Activated naive CD4-positive, alpha-beta T cell (primary cell): ENCODE measurements at places on chromosomes 6 and 20.

GRCh38 chr6:51663525-51663924 lies 423.9 kb downstream of the PKHD1 start:
- no peak for DNase-seq

GRCh38 chr6:15036690-15037245 lies 209.1 kb upstream of the JARID2 start:
- DNase-seq = no peak

GRCh38 chr6:80287607-80288006 lies 181.1 kb downstream of the BCKDHB start:
- DNase-seq = no peak

DNA sequence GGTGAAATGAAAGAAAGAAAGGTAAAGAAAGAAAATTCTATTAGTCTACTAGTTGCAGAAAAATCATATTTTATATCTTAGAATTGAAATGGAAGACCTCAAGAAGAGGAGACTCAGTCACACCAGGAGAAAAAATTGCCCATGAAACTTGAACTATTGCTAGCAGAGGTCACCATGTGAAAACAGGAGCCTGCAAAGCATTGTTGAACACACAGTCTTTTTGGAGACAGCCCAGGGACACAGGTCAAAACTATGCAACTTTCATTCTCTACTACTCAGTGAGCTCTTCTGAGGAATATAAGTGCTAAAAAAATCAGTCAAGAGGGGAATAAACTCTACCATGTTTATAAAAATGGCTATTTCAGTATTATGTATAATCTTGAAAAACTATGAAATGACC lies 89.8 kb upstream of the TENT5A start:
- no peak for DNase-seq

- DNase-seq = no peak
Measured at GRCh38 chr6:22751223-22751622, 181.9 kb downstream of the HDGFL1 start.

DNA sequence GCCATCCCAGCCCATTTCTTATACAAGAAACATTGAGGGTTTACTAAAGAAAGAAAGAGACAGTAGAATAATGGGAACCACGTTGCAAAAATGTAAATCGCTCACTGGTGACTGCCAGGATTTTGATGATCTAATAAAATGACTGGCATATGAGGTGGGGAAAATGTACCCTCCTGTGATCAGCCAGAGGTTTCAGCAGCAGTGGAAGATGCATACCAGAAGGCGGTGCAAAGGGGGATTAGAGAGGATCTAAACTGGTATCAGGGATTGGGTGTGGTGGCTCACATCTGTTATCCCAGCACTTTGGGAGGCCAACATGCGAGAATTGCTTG lies 60.8 kb upstream of the DDR1 start:
- no peak for DNase-seq

GRCh38 chr6:16183187-16183664 lies 54.3 kb downstream of the MYLIP start:
- no peak for DNase-seq

- no peak for DNase-seq
Measured at GRCh38 chr6:38846844-38847243, 131.7 kb downstream of the DNAH8 start.

GRCh38 chr6:144439016-144439415 lies 153.9 kb downstream of the UTRN start:
- no peak for DNase-seq

- no peak for DNase-seq
Measured at GRCh38 chr20:49381558-49382493, 100.6 kb downstream of the KCNB1 start.

DNA sequence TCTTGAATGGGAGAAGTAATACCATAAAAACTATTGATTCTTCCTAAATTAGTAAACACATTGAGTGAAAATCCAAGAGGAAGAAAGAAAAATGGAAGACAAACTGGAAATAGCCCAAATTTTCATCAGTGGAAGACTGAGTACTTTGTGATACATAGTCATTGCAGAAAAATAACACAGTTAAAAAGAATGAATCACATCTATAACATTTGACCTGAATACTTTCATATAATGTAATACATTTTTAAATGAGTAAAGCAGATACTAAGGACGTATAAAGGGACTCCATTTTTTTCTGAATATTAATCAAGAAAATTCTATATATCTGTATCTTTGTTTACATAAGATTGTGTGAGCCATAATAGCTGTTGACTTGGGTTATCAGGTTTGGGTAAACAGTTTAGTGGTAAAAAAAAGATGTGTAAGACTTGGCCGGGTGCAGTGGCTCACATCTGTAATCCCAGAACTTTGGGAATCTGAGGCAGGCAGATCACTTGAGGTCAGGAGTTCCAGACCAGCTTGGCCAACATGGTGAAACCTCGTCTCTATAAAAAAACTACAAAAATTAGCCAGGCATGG lies 4.3 kb upstream of the SLC17A2 start:
- DNase-seq = no peak

- no peak for DNase-seq
Measured at GRCh38 chr6:105767541-105767940, 318.6 kb upstream of the PRDM1 start.

- DNase-seq = no peak
Measured at GRCh38 chr6:50956014-50956413, 137.3 kb downstream of the TFAP2B start.

- no peak for DNase-seq
Measured at GRCh38 chr6:11050731-11051130, 6.6 kb upstream of the ELOVL2 start.

GRCh38 chr6:141303907-141304306 lies 828.8 kb upstream of the GJE1 start:
- no peak for DNase-seq

DNA sequence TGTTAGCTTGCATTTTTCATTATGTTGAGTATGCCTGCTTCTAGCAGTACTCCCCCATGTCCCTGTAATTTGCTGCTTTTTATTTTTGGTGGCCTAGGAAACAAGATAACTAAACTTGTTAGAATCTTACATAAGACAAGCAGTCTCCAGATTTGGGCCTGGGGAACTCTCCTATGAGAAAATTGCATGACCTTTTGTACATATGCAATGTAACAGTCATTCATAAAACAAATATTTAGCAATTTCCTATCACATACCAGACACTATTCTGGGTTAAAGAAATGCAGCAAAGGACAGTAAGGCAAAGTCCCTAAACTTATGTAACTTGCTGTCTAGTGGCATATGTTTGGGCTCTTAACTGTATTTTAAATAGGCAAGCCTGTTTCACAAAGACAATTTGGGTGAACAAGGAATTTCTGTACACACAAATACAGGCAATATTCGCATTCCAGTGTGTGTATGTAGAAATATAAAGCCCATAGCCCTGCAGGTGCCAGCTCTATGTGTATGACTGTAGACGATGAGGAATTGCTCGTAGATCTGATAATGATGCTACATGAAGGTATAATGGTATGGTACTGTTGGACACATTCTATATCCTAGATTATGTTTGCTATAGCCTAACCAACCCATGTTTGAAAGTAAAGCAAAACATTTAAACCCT lies 305.2 kb upstream of the CITED2 start:
- no peak for DNase-seq
